Left lung (tissue), 14 donors: ENCODE measurements at places on chromosomes 4 and X. TPM values are rescaled to one million over a fixed set of nuclear protein-coding genes. Genes with fewer than 3 reads are reported as not detected.

GRCh38 chrX:17481086-17481485, 106.1 kb downstream of the NHS start:
- no peak overlapping the region for H3K4me3 ChIP-seq
- no peak overlapping the region for H3K27ac ChIP-seq
- no peaks in the 10 kb centered on the region for H3K27me3 ChIP-seq
- H3K36me3 ChIP-seq = no peaks in the 10 kb centered on the region

DNA sequence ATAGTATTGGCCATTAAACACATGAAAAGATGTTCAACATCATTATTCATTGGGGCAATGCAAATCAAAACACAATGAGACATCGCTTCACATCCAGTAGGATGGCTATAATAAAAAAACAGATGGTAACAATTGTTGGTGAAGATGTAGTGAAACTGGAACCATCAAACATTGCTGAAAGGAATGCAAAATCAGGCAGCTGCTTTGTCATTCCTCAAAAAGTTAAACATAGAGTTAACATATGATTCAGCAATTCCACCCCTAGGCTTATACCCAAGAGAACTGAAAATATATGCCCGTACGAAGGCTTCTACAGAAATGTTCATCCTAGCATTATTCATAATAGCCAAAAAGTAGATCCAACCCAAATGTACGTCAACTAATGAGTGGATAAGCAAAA, 144.0 kb upstream of the NAP1L5 start:
- DNase-seq = no peak
- peaks cover 8% of the 10 kb centered on the region for H3K4me1 ChIP-seq
- no peaks in the 10 kb centered on the region for H3K27me3 ChIP-seq
- no peak overlapping the region for H3K4me3 ChIP-seq
- H3K27ac ChIP-seq = no peak overlapping the region

DNA sequence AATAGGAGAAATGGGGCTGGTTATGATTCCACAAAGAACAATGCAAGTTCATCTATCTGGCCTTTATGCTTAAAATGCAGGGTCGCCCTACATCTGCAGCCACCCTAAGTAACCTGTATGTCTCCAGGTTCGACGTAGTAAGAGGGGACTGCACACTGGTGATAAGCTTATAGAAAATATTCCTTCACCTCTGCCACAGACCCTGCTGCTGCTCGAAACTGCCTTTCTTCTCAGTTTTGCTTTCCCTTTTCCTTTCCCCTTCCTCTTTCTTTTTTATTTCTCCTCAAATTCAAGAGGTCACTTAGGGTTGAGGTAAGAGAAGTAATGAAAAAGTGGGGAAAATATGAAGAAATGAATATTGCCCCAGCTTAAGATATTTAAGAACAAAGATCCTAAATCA, 123.5 kb downstream of the DCHS2 start:
- no peak for DNase-seq
- H3K4me1 ChIP-seq = no peaks in the 10 kb centered on the region
- no peaks in the 10 kb centered on the region for H3K36me3 ChIP-seq

DNA sequence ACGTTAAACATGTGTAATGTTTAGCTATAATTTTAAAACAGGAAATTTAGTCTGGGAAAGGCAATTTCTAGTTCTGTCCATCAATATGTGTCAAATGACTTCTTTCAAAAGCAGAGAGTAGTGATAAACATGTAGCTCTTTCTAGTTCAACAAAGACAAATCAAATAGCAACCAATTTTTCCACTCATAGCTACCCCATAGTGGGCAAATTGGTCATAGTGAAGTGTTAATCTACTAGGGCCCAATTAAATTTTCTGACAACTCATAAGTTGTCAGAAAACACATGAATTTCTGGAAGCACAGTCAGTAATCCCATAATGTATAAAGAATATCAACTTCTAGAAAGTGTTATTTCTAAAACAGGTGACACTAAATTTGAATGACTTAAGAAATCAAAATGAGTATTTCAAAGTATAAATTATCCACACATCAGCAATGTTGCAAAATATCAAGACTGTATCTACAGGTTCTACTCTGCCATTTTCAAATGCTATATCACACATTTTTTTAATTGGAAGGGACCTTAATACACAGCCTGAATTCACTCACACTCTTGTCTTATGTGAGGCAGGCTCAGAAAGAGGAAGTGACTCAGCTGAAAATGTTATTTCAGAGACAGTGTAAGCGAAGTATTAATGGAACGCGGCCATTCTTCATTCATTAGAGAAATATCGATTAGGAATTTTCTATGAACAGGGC, 7.7 kb downstream of the OCIAD2 start:
- H3K36me3 ChIP-seq = no peaks in the 10 kb centered on the region
- no peaks in the 10 kb centered on the region for H3K4me1 ChIP-seq
- H3K27ac ChIP-seq = no peak overlapping the region
- H3K27me3 ChIP-seq = no peaks in the 10 kb centered on the region

- no peaks in the 10 kb centered on the region for H3K4me1 ChIP-seq
- no peak overlapping the region for H3K4me3 ChIP-seq
- DNase-seq = no peak
- no peaks in the 10 kb centered on the region for H3K27me3 ChIP-seq
- H3K27ac ChIP-seq = no peak overlapping the region
Observed at GRCh38 chr4:101501421-101501820, 154.1 kb upstream of the PPP3CA start.

PPP4R3C gene
- not detected for polyA plus RNA-seq

DNA sequence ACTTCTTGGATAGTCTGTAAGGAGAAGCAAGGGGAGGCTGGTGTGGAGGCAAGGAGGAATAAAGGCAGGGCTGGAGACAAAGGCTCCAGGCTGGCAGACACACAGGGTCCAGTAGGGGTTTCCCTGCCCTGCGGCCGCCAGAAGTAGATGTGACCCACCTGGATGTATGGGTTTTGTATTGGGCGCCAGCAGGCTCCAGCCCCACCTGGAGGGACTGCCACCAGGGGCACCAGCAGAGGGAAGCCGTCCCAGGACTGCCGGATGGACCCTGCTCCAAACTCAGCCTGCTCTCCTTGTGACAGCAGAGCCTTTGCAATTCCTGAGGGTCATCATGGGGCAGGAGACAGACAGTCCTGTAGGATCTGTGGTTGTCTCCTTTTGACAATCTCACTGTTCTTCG, 52.7 kb downstream of the MGST2 start:
- H3K36me3 ChIP-seq = no peaks in the 10 kb centered on the region
- no peak overlapping the region for H3K27ac ChIP-seq
- H3K4me1 ChIP-seq = no peaks in the 10 kb centered on the region
- no peak overlapping the region for H3K4me3 ChIP-seq
- no peaks in the 10 kb centered on the region for H3K27me3 ChIP-seq

- no peak for DNase-seq
- H3K4me1 ChIP-seq = no peaks in the 10 kb centered on the region
- H3K27me3 ChIP-seq = no peaks in the 10 kb centered on the region
- H3K4me3 ChIP-seq = no peak overlapping the region
- no peaks in the 10 kb centered on the region for H3K36me3 ChIP-seq
- H3K27ac ChIP-seq = no peak overlapping the region
Observed at GRCh38 chrX:108165383-108166111, 74.0 kb downstream of the ATG4A start.
